ENCODE measurements at places on chromosomes 4 and X. TPM values are rescaled to one million over a fixed set of nuclear protein-coding genes. Genes with fewer than 3 reads are reported as not detected.

Gene SCRG1
- total RNA-seq = under 0.01 TPM

Gene IL15
- total RNA-seq = 5.8 TPM

Gene ASB12
- not detected for total RNA-seq

- no peak for DNase-seq
These were observed 595.2 kb downstream of the MID1IP1 start for GRCh38 chrX:39396358-39396995.

GRCh38 chr4:77126809-77127208, 30.2 kb upstream of the CCNG2 start:
- no peak for DNase-seq

DNA sequence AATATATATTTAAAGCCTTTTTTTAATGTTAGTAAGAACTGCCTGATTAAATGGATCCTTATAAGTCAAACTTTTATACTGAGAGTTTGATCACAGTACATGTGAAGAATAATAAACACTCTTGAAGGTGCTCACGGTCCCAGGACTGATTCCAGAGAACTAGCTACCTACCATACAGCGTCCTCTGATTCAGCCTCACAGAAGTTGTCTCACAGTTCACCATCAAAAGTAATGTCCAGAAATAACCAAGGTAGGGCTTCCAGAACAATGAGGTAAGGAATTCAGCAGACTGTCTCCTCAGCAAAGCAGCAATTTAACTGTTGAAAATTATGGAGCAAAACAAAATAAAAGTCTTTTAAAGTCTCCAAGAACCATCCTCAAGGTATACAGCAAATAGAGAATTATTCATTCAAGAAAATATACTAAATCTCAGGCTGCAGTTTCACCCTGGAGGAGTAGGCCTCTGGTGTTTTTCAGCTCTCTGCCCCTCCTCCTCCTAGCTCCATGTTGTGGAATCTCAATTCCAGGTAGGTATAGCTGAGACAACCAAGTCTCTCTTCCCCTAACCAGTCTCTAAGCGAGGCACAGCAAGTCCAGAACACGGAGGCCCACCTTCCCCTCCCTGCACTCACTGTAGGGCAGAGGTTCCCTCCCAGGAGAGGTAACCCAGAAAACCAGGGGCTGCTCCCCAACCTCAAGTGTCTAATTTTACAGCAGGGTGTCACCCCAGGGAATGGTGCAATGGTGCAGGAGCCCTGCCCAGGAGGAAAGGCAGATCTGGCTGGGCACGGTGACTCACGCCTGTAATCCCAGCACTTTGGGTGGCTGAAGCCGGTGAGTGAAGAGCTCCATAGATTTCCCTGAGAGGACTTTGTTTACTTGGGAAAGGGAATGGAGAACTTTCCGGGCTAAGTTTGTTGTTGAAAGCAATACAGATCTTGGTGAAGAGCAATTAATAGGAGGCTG, 28.6 kb downstream of the FAM241A start:
- no peak for DNase-seq

DNA sequence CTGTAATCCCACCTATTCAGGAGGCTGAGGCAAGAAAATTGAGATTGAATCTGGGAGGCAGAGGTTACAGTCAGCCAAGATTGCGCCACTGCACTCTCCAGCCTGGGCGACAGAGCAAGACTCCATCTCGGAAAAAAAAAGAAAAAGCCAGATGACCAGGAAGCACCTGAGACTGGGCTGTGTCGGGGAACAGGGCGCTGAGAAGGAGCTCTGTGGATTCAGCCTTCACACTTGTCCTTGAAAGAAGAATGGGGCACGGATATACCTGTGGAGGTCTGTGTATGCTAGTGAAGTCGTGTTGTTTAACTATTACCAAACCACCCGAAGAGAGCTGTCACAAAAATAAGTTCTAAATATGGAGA, 39.3 kb upstream of the TADA2B start:
- no peak for DNase-seq

DNA sequence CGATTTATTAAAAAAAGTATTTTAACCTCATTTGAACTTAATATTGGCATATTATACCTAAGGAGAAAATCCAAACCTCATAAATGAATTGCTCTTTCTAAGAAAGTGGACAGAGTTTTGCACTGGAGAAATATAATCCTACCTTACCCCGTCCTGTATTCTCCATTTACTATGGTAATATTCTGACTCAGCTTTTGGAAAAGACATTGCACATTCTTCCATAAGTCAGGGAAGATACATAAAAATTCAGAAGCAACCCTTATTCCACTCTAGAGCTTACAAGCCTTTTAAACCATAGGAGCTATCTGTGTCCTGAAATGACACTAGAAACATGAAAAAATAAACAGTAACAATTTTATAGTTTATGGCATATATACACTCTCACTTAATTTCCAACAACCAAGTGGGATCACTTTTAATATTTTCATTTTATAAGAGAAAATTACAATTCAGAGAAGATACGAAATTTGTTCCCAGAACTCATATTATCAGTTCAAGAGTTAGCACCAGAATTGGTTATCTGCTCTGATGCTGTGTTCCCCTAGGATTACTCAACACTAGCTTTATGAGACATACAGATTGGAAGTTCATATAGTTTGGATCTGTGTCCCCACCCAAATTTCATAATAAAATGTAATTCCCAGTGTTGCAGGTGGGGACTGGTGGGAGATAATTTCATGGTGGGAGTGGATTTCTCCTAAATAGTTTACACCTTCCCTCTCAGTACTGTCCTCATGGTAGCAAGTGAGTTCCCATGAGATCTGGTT, 359.4 kb downstream of the ARAP2 start:
- no peak for DNase-seq

GRCh38 chrX:24055043-24055356, 244 bp downstream of the EIF2S3 start:
- DNase-seq = no peak

DNA sequence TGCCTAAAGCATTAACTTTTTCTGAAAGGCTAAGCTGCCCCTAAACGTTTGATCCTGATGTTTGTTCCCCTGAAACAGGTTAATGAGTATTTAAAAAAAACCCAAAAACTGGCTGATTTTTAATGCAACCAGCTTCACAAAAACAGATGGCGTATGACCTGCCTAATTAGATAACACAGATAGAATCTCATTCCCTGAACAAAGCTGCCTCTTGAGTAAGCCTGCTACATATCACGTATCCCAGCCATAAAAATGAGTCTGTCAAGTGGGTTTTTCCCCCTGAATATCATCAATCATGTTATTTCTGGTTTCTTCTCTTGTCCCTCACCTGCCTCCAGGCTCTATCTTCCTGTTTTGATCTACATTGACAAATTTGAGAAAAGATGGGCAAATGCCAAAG, 154.2 kb upstream of the FAM9B start:
- no peak for DNase-seq

DNA sequence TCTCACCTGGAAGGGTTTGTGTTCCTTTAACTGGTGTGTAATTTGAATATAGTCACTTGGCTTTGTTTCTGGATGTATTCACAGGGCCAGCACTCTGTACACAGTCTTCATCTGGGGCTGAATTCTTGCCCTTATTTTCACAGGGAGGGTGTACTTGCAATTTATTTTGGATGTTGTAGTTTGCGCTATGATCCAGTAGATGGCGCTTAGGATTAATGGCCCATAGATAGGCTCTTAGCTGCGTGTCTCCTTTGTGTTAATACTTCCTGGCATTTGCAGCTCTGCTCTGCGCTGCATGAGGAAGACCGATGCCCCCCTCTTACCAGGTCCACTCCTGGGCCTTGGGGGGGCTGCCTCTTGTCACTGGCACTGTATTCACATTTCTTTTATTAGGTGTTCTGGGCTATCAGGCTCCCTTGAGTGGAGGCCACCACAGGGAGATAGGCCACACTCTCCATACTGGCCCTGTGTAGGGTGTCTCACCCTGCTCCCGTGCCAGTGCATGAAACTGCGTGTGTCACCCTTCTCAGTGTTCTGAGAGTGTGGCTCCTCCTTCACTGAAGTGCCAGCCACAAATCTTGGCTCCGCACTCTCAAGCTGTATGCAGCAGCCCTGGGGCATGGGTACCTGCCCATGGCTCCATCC, 562.2 kb downstream of the ZIC3 start:
- peak; percentile 11 for DNase-seq

- DNase-seq = peak; percentile 96
These were observed 257.7 kb downstream of the RAPGEF2 start for GRCh38 chr4:159360549-159360948.

DNA sequence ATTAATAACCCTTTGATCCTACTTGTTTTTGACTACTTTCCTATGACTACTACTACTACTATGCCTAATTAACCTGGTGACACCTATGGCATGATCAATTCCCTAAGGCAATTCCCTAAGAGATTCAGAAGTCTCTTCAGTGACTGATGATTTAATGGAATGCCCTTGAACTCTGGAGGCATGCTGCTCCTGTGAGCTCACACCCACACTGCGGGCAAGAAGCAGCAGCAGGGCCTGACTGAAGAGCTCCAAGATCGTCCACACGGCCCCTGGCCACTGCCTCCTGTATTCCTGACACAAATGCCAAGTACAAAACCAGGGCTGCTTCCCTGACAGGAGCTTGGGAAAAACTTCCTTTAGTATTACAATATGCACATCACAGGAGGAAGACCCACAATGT, 74.2 kb upstream of the STS start:
- DNase-seq = no peak

GRCh38 chr4:10605746-10606482, 78.7 kb downstream of the CLNK start:
- DNase-seq = peak; percentile 85

GRCh38 chr4:7135389-7135746, 57.0 kb upstream of the SORCS2 start:
- peak; percentile 55 for DNase-seq

DNA sequence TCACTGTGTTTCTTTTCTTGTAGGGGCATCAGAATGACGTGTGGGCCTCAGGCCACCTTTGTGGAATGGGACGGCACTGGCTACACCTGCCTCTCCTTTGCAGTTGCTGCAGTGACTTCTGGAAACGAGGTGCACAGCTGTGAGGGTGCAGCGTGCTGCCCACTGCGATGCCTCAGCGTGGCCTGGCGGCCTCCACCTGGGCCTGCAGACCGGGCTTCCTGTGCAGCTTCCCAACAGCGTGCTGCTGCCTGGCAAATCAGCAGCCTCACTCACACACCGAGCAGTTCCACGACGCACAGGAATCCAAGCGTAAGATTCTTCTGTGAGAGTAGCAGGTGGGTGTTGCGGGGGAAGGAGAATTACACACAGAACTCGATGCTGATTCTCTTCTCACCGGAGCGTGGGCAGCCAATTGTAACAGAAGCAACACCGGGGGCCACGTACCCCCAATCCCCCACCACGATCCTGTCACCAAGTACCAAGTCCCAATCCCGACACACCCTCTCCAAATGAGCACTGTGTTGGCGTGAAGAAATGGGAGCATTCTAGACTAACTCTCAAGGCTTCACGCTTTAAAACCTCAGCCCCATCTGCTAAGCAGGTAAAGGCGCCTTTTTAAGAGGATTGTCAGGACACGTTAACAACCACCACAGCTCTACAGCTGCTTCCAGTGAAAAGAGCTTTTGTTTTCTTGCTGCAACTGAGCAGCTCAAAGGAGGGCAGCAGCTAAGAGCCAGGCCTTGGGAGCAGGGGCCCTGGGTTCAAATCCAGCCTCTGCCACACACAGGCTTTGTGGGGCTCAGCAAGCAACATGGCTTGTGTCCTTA, 16.9 kb downstream of the WDR1 start:
- DNase-seq = no peak

GRCh38 chrX:72396117-72396516, 90.4 kb upstream of the CITED1 start:
- no peak for DNase-seq
